ENCODE measurements at places on chromosomes 12 and 14.

DNA sequence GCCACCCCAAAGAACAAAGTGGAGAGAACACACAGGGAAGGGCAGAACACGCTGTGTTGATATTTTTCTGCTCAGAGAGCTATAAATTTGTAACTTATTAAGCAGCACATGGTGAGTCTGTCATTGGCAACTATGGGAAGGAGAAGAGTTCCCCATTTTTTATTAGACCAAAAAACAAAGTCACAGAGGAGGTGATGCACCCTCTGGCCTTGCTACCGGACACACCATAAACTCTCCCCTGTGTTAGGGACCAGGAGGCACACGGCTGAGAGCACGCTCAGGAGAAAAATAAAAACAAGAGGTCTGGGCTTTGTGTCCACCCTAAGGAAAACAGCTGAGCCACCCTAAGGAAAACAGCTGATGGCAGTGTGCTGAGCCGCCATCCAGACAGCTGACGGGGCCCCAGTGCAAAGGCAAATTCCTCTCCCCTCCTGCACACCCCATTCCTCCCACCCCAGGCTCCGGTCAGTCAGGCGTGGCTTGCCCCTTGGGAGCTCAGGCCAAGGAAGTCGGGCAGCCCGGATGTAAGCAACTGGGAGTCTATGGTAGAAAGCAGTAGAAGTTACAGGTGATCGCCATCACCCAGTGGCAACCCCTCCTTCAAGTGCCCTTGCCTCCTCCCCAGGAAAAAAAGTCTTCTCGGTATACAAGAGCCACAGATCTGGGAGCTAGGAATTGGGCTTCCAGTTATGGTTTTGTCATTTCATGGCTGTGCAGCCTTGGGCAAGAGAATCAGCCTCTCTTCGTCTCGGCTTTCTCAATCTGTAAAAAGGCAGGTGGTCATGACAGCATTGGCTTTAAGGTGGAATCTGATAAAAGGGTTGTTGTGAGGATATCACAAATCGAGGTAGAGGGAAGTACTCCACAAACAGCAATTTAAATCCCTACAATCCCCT lies 2.4 kb downstream of the PXN start:
- no peak for DNase-seq

DNA sequence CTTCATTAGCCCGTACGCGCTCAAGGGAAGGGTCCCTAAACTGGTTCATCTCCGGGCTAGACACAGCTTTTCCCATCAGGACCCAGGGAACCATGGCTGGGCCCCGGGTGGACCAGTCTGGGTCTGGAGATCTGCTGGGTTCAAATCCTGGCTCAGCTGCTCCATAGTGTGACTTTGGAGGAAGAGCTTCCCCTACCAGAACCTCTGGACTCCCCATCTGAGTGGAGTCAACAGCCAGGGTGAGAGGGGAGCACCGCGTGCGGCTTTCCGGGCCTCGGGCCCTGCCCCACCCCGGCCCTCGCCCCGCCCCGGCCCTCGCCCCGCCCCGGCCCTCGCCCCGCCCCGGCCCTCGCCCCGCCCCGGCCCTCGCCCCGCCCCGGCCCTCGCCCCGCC lies 41.2 kb downstream of the BEGAIN start:
- no peak for DNase-seq

- no peak for DNase-seq
Measured at GRCh38 chr12:55716582-55716957, 724 bp downstream of the BLOC1S1 start.

- DNase-seq, result no peak
Measured at GRCh38 chr14:85579942-85580341, 50.0 kb downstream of the FLRT2 start.

DNA sequence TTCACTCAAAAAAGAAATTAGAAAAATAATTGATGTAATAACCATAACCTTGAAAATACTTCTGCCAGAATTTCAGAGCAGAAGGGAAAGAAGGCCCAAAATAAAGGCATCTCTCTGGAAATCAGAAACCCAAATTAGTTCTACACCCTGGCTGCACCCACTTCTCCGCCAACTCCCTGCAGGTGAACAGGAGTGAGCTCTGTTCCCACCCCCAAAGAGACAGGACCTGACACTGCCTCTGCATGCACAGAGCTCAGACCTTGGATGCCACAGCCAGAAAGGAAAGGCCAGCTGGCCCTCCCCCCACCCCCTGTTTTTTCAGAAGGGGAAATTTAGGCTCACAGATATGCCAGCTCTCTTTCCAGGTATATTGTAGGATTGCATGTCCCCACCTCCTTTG lies 228.2 kb downstream of the BCL11B start:
- no peak for DNase-seq

DNA sequence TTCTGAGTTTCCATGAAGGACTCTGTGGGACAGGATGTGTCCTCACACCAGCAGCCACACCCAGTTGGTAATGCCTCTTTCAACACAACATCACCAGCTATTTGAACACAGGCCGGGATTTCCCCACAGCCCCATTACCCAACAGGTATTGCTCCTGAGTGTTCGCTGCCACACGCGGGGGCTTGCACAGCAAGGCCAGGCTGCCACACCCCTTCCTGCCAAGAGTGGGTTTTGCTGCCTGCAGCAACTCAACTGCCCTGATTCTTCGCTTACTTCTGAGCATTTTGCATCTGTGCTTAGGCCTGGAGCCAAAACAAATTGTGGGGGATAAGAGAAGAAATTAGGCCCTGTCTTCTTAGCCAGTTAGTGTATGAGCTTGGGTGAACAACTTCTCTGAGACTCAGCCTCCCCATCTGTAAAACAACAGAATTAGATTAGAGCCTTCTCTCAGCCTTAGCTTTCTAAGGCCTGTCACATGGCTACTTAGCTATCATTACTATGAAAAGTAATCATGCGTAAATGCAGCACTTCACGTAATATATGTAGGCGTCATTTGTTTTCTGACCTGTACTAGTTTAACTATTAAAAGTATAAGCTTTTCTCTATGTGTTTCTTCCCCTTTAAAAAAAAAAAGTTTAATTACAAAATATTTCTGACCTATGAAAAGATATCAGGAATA lies 20.0 kb downstream of the CKAP4 start:
- DNase-seq, result no peak

DNA sequence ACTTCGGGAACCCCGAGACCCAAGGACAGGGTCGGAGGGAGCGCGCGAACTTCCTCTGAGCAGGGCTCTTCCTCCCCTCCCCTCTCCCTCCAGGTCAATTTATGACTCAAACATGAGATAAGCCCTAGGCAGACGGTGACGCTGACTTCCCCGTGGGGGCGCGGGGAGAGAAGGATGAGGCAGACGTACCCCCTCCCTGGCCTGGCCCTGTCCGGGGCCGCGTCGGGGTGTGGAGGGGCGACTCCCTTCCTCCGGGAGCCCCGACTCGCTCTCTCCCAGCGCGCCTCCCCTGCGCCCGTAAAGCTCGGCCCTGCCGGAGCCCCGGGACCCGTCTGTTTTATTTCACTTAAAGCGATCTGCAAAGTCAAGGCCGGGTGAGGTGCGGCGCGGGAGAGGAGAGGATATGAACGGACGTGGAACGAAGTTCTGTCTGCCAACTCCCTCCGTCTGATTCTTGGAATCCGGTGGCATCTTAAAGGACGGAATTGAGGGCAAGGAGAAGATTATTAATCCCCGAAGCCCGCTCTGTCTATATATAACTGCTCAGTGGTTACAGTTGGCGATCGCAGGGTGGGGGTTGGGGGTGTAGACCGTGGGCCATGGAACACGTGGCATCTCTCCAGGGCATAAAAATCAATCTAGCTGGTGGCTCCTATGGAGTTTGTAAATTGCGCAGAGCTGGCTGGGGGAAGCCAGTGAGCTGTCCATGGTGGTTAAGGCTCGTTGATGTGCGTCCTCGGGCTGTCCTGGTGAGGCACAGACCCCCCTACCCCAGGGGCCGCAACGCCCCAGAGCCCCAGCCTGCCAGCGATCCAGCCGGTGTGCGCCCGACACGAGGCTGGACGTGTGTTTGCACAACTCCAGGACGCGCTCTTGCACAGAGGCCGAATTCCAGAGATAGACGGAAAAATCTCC lies 2.9 kb upstream of the PTHLH start:
- no peak for DNase-seq

DNA sequence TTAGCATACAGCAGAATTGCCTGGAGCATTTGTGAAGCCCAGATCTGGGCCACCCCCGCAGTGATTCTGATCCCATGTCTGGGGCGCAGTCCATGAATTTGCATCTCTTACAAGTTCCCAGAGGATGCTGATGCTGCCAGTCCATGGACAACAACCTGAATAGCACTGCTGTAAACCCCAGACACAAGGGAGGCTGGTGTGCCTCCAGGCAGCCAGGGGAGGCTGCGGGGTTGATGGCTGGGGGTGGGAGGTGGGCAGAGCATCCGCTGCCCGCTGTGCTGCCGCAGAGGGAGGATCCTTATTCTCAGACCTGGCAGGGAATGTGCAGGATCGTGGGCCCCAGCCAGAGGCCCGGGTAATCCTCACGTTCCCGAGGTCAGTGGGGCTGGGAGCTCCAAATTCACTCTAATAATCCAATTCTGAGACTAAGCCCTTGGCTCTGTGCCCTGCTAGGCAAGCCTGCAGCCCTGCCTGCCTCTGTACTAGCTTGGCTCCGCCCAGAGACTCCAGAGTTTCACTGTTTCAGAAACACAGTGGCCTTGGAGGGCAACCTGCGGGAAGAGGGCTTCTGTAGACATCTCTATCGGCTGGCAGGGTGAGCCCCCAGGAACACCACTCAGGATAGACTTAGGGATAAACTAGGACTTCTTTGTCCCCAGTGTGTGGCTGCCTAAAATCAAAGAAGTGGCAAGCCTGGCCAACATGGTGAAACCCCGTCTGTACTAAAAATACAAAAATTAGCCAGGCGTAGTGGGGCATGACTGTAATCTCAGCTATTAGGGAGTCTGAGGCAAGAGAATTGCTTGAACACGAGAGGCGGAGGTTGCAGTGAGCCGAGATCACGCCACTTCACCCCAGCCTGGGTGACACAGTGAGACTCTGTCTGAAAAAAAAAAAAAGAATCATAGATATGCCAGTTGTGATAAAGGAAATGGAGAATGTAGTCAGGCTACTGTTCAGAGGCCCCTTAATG lies 17.8 kb upstream of the MLEC start:
- DNase-seq, result no peak

DNA sequence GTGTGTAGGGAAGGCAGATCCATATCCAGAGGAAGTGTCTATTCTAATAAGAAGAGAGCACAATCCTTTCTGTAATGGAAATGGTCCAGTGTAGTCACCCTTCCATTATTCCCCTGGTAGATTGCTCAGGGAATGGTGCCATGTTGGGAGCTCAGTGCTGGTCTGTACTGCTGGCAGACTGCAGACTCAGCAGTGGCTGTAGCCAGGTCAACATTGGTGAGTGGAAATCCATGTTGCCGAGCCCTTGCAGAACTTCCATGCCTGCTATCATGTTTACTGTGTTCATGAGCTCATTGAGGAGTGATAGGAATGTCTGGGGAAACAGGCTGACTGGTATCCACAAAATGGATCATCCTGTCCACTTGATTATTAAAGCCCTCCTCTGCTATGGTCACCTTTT lies 128.7 kb downstream of the MIPOL1 start:
- DNase-seq, result no peak

DNA sequence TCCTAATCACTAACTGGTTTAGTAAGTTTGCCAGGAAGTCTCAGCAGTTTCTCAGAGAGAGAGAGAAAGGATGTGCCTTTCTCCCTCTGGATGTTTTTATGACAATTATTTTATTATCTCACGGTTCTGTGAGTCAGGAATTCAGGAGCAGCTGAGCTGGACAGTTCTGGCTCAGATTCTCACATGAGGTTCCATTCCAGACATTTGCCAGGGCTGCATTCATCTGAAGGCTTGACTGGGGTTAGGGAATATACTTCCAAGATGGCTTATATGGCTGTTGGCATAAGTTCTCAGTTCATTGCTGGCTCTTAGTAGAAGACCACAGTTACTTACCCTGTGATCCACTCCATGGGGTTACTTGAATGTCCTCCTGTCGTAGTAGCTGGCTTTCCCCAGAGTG lies 101.2 kb upstream of the ATF7IP start:
- no peak for DNase-seq

GRCh38 chr12:121330692-121331091 lies 21.5 kb downstream of the ANAPC5 start:
- DNase-seq, result no peak

- DNase-seq, result peak; percentile 77
Measured at GRCh38 chr12:117111386-117111785, 12.2 kb upstream of the TESC start.

DNA sequence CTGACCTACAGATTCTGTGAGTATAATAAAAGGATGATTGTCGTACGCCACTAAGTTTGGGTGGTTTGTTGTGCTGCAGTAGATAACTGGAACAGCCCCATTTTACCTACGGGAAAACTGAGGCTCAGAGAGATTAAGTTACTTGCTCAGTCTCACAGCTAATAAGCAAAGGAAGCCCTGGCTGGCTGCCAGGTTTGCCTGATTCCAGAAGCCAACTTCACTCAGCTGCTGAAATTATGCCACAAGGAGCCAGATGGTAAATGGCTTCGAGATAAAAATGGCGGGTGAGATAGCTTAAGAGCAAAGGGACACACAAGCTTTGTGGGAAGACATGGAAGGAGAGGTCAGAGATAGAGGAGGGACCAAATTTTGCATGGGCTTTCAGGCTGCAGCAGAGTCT lies 191.5 kb upstream of the NOS1 start:
- no peak for DNase-seq

- DNase-seq, result no peak
Measured at GRCh38 chr12:67798768-67799167, 150.2 kb downstream of the DYRK2 start.

GRCh38 chr14:75831952-75832351 lies 149.8 kb downstream of the TGFB3 start:
- no peak for DNase-seq

GRCh38 chr14:93332853-93333630 lies at the start of gene BTBD7:
Gene BTBD7, minus strand, starts transcription at chr14:93333036. Its CDS starts 36,985 bp downstream, at chr14:93296051.
- DNase-seq, result peak; percentile 86

DNA sequence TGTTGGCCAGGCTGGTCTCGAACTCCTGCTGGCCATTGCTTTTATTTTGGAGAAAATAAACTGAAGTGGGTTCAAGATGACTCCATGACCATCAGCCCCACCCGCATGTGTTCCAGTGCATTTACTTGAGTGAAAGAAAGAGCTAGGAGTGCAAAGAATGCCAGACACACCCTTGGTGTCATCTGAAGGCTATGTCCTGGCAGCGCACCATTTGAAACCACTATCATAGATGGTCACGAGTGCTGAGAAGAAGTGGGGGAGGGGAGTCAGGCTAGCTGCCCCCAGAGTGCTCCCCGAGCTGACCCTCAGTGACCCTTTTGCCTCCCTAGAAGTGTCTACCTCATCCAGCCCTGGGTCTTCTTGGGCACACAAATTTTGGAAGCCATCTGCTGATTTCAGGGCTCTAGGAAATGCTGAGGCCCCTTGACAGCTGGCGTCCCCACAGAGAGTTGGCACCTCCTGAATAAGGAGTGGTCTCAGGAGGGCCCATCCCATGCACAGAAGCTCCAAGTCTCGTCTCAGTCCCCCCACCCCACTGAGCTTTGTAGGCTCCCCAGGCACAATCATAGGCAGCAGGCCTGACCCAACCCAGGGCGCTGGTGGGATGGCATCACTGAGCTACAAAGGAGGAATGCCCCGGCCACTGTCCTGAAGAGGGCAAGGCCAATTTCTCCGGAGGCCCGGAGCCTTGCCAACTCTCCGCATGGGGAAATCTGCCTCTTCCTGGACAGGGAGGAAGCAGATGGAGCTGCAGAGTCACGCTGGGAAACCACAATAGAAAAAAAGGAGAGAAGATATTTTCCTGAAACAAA lies 28.0 kb downstream of the PXN start:
- DNase-seq, result no peak

DNA sequence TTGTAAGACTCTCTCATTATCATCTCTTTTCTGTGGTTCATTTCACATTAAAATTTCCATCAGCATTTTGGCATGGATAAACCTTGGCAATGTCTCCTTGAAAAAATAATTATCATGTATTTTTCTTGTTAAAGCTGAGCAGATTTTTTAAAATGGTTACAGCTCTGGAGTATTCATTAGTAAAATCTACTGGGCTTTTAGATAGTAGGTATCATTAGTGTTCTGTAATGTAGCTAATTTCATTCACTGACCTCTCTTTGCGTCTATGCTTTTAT lies 36.9 kb upstream of the CDK17 start:
- no peak for DNase-seq
